ENCODE measurements at places on chromosomes 1 and 21.
A peak's percentile ranks its signal among the peaks of the same experiment; 100 is the strongest.

DNA sequence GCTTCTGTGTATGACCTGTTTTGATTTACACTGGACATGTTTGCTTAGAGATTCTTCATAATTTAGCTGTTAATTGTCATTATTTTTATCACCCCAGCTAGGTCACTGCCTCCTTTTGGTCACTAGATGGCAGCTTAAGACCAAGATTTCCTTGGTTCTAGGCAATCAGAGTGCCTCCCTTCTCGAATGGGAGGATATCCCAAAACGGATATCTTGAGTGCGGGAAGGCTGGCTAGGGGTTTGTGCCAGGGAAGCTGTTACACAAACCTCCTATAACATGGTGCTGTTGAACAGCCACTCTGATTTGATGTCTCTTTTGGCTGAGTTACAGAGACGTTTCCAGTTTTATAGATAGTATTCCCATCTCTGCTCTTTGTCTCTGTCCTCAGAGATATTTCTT, 283.5 kb downstream of the S1PR1 start:
- peak; percentile 56 for DNase-seq

GRCh38 chr21:27451116-27451515, 484.2 kb upstream of the ADAMTS5 start:
- DNase-seq: no peak

DNA sequence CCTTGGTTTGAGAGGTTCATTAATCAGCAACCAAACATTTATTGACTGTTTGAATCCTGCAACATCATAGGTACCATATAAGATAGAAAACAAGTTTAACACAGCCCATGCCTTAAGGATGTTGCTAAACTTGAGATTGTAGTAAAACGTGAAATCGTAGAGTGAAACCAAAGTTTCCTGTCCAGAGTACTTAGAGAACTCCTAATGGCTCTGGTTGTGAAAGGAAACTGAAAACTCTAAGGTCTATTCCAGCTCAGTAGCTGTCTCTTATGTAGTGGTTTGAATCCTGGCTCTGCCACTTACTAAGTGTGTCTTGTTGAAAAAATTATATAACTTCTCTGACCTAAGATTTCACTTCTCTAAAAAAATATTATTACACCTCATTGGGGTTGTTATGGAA, 310.9 kb downstream of the NTNG1 start:
- no peak for DNase-seq

DNA sequence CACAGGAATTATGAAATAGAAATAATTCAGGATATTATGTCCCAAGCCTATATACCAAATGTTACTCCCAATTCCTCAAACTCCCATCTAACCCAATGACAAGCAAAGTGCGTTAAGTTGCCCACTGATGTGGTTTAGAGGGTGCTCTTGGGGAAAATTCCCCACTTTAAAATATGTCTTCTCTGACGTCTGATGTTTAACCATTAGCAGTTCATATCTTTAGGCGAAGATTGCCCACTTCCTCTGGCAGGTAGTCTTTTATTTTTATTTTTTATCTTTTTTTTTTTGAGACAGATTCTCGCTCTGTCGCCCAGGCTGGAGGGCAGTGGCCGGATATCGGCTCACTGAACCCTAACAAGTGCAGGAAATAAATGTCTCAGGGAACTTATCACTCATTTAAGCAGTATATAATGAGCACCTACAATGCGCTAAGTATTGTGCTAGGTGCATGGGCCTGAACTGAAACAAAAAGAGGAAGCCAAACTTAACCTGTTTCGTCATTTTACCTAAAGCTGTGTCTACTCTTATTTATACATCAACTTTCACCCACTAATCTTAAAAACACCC, 1.3 kb upstream of the LYST start:
- DNase-seq: no peak

DNA sequence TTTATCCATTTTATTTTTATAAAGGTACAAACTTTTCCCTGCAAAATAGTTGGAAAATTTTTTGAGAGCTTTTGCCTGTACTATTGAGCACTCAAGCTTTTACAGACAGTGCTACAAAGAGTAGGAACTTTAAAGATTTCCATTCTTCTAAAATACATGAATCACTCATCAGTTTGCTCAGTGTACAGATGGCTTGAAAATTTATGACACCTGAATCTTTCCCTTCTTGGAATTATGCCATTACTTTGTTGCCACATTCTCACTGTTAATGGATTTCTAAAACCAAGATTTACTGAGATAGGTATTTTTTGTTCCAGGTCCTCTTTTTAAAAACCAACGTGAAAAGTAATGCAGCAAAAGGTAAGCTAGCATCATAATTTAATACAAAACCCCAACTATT, 76.0 kb downstream of the GPATCH2 start:
- no peak for DNase-seq

GRCh38 chr21:43733529-43734071, 14.7 kb downstream of the PDXK start:
- DNase-seq: no peak

- no peak for DNase-seq
Observed at GRCh38 chr1:215045698-215046308, 36.7 kb upstream of the KCNK2 start.

GRCh38 chr1:52139817-52140540, 1.9 kb upstream of the ZFYVE9 start:
- no peak for DNase-seq

- DNase-seq: no peak
Observed at GRCh38 chr1:43000271-43000670, 41.6 kb upstream of the SLC2A1 start.

DNA sequence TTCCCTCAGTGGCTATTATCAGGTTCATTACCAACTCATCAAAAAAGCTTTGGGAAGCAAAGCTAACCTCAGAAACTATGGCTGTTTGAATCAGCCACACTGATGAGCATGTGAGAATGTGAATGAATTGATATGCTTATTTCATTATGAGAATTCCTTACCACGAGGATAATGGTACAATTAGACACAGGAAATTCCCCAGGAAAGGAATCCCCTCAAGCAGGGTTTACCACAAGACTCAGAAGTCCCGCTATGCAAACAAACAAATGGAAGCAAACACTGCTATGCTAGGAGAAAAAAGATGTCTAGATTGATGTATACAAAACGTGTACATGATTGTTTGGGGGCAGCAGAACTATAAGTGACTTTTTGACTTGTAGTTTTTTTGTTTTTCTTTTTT, 205.0 kb downstream of the HMCN1 start:
- DNase-seq: no peak

- DNase-seq: no peak
Observed at GRCh38 chr1:2448098-2448445, 28.0 kb upstream of the PLCH2 start.

GRCh38 chr1:117162816-117163215, 41.3 kb upstream of the TRIM45 start:
- DNase-seq: no peak

- DNase-seq: no peak
Observed at GRCh38 chr21:20741445-20741844, 256.8 kb upstream of the NCAM2 start.

DNA sequence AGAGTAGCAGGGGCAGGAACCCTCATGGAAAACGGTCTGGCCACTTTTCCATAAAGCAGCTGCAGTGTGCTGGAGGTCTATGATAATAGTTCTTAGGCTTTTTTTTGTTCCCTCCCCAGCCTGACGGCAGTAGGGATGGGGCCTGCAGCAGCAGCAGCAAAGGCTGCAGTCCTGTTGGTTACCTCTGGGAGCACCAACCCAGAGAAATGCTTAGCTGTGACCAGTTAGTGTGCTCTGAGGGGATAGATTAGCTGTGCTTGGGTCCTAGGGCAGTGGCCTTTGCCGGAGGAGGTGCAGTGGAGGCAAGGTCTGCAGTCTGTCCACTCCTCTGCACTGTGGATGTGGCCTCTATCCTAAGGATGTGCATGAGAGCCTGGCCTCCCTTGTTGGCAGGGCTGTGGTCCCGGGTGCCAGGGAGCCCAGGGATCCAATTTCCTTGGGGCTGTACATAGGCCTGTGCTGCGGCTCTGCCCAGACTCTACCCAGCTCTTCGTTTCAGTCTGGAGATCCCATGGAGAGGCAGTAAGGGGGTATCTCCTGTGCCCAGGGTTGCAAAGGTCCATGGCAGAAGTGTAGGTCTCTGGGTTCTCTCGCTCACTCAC, 322.7 kb downstream of the PTBP2 start:
- DNase-seq: no peak

DNA sequence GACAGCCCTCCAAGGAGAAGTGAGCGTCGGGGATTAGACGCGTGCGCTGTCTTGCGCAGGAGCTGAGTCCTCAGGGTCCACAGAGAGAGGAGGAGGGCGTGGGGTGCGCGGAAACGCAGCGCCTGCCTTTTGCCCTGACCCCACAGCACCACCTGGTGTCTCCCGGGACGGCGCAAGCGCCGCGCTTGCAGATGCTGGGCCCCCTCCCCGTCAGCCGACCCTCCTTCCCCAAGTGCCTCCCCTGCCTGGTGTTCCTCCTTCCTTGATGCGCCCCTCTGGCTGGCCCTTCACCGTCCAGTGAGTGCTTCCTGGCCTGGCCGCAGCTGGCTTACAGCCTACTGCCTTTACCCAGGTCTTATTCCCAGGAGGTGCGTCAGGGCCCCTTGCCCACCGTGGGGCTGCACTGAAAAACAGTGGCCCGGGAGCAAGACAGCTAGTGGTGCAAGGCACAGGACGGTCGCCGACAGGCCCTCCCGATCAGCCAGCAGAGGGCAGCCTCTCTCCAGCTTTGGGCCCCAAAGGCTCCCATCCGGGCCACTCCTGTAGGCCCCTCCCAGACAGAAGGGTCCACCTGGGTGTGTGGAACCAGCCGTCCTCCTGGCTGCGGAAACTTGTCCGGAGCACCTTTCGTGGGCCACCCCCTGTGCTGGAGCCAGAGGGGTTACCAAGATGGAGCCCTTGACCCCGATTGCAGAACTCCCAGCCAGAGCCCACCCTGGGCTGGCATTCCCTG, 12.9 kb upstream of the PHLDA3 start:
- peak; percentile 90 for DNase-seq

GRCh38 chr21:33892853-33893252, 22.8 kb downstream of the ATP5PO start:
- no peak for DNase-seq

GRCh38 chr1:168390271-168390670, 109.6 kb downstream of the TBX19 start:
- no peak for DNase-seq

- no peak for DNase-seq
Observed at GRCh38 chr21:38756746-38757145, 49.0 kb upstream of the ETS2 start.

DNA sequence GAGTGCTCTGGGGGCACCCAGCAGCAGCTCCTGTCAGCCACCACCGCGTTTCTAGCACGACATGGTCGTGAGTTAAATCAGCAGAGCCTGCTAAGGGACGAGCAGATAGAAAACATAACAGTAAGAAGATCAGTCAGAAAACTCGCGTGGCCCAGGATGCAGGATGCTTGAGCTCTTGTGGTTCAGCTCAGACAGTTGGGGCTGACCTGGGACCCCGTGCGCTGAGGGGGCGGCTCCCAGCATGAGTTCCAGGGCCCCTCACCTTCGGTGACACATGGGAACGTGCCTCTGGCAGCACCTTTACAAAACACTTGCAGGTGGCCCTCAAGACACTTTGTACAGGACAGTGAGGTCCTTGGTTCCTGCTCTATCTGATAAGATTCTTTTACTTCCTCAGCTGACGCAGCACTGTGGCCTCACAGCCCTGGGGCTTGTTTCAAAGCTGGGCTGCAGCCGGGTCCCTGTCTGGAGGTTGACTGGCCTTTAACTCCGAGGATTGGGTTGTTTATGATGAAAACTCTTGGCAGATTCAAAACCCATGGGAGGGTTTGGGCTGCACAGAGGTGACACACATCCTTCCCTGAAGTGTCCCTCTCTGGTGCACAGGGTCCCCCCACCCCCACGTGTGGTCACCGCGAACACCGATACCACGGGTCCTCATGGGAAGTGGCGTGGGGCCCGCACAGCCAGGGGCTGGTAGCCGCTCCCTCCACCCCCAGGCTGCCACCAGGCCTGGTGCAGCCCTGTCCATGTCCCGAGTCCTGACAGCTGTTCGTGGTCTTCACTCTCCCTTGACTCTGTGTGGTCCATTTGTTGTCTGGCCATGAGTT, 65.3 kb upstream of the COL6A1 start:
- no peak for DNase-seq

- DNase-seq: no peak
Observed at GRCh38 chr21:39110431-39110830, 72.8 kb downstream of the PSMG1 start.

All from T47D (cell line).